ENCODE measurements at places on chromosomes 7 and 10. TPM values are rescaled to one million over a fixed set of nuclear protein-coding genes. Genes with fewer than 3 reads are reported as not detected.

Gene TUBB8
- total RNA-seq: not detected

Gene HDAC9
- total RNA-seq: 0.55 TPM

Gene CYP2C19
- total RNA-seq: 0.13 TPM

DNA sequence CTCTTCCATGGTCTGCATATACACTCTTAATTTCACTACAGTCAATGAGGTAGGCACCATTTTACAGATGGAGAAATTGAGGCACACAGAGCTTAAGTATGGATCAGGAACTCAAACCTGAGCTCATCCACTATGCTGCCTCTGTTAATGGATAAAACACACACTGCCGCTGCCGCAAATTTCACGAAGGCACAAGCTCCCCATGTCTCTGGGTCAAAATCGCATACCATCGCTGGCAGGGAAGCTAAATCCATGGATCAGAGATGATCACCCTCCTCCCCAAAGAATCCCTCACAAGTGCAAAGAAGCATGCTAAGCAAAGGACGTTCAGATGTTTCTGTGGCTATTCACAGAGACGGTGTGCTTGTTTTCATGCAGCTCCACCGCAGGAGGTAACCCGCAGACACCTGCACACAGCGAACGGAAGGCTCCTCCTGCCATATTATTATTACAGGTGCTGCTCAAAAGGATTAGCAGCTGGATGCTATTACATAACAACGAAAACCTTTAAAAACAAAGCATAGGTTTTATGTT, 109.3 kb downstream of the UBE2H start:
- H3K4me3 ChIP-seq: no peak overlapping the region
- DNase-seq: no peak
- H3K27ac ChIP-seq: peak overlapping the region; percentile 55
- peaks cover 54% of the 10 kb centered on the region for H3K4me1 ChIP-seq

DNA sequence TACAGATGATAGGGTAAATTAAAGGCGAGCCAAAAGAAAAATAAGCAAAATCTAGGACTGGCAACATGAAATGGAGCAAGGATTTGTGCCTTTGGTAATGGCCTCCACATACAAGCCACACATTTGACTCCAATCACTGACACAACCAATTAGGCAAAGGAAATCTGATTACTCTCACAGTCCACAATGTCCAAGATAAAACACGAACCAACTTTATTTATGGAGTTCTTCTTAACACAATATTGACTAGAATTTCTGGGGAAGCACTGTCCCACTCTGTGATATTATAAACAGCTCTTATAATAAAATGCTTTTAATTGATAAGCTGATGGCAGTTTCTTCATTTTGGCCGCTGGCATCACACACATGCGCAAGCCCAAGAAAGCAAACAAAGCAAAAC, 334.2 kb downstream of the ABCA13 start:
- no peak for DNase-seq
- no peak overlapping the region for H3K27ac ChIP-seq
- H3K4me1 ChIP-seq: no peaks in the 10 kb centered on the region
- no peaks in the 10 kb centered on the region for H3K36me3 ChIP-seq
- no peak overlapping the region for H3K4me3 ChIP-seq

DNA sequence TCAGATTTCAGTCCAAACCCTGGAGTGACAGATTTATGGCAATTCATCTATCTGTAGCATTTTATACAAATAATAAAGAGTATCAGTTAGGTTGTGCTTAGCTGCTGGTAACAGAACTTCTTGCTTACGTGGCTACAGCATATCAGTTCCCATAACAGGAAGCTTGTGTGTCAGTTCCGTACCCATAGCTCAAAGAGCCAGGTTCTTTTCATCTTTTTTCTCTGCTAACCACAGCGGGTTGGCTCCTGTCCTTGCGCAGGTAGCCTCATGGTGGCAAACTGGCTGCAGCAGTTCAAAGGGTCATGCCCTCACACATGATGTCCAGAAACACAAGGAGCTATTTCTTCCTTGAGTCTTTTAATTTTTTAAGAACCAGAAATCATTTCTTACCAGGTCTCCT, 1041.8 kb downstream of the GATA3 start:
- no peak overlapping the region for H3K4me3 ChIP-seq
- DNase-seq: no peak
- H3K4me1 ChIP-seq: peaks cover 12% of the 10 kb centered on the region
- peaks cover 5% of the 10 kb centered on the region for H3K27me3 ChIP-seq

Gene HOGA1
- total RNA-seq: not detected

Gene CYP3A7
- not detected for total RNA-seq

- H3K36me3 ChIP-seq: peaks cover 49% of the 10 kb centered on the region
- DNase-seq: no peak
- peaks cover 12% of the 10 kb centered on the region for H3K4me1 ChIP-seq
Observed at GRCh38 chr7:155709453-155709852, 65.0 kb downstream of the RBM33 start.

Gene AGR2
- total RNA-seq: not detected

Gene RNF32
- total RNA-seq: 3.4 TPM

DNA sequence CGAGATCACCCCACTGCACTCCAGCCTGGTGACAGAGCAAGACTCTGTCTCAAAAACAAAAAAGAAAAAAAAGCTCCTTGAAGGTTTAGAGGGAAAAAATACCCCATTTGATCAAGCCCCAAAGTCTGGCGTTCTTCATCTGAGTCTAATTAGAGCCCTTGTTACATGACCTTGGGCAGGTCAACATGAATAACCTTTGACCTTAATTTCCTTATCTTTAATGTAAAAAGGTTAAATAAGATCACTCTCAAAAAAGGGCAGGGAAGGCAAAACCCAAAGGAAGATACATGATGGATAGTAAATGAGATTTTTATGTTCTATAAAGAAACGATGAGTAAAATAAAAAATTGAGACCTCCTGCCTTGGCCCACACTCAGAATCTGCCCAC, 40.3 kb downstream of the SLC37A3 start:
- H3K27me3 ChIP-seq: no peaks in the 10 kb centered on the region
- H3K4me1 ChIP-seq: peaks cover 35% of the 10 kb centered on the region
- H3K27ac ChIP-seq: peak overlapping the region; percentile 96
- DNase-seq: no peak
- peaks cover 50% of the 10 kb centered on the region for H3K36me3 ChIP-seq

DNA sequence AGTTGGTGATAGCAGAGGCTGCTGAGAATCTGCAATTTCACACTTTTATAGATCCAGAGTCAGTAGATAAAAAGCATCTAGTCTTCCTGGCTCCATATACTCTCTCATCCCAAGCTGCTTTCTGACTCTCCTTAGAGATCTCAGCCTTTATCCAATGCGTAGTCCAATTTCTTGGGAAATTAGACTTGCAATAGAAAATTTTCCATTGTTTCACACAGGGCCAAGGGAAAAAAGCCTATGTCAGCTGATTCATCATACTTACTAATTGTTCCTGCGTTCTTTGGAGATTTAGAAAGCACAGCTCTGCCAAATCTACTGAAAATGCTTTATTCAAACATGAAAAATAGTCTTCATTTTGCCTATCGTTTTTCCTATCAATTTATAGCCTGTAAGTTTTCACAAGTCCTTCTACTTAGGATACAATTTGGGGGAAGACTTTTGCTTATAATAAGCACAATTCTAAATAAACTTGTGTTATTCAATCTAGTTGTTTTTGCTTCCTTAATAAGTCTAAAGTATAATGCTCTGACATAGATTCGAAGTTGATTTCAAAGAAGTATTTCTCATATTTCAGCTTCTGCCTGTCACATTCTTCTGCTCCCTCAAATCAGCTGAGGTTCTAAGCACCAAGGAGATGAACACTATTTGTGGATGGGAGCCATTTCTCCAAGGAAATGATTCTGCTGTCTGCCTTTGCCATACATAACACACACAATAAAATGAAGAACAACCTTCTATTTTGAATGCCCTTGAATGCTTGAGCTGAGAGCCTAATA, 165.4 kb downstream of the ADAM12 start:
- no peak overlapping the region for H3K27ac ChIP-seq
- no peaks in the 10 kb centered on the region for H3K36me3 ChIP-seq
- H3K4me1 ChIP-seq: no peaks in the 10 kb centered on the region
- no peak overlapping the region for H3K4me3 ChIP-seq
- no peak for DNase-seq

Gene CDC14C
- not detected for total RNA-seq

GRCh38 chr10:48446785-48447184, 140.3 kb downstream of the MAPK8 start:
- DNase-seq: no peak
- H3K36me3 ChIP-seq: no peaks in the 10 kb centered on the region
- H3K4me3 ChIP-seq: no peak overlapping the region

Gene IFIT1B
- total RNA-seq: 0.15 TPM

Gene KNDC1
- total RNA-seq: 1.2 TPM

Gene PNLIPRP2
- total RNA-seq: not detected

DNA sequence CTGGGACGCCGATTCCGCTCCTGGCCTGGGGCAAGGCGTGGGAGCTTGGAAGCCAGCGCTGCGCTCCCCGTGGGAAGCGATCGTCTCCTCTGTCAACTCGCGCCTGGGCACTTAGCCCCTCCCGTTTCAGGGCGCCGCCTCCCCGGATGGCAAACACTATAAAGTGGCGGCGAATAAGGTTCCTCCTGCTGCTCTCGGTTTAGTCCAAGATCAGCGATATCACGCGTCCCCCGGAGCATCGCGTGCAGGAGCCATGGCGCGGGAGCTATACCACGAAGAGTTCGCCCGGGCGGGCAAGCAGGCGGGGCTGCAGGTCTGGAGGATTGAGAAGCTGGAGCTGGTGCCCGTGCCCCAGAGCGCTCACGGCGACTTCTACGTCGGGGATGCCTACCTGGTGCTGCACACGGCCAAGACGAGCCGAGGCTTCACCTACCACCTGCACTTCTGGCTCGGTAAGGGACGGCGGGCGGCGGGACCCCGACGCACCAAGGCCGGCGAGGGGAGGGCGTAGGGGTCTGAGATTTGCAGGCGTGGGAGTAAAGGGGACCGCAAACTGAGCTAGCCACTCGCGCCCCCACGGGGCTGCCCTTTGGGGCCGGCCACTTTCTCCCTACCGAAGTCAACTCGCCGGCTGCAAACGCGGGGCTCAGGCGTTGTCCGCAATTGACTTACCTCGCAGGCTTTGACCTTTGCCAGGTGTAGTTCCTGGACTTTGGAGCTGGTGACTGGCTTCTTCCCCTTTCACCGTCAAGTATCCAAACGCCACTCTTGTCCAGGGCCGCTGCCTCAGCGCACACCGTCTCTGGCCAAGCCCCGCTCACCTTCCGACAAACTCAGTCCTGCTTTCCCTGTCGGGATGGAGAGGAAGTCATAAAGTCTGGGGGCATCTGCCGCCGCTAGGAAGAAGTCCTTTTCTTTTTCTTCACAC, at the start of gene SCIN:
Gene SCIN (plus strand): TSS at position 187 of the 928 bp plus-strand sequence. CDS start 67 bp downstream, at position 254.
- H3K27ac ChIP-seq: no peak within 1 kb of the TSS
- peaks cover 42% of the 10 kb centered on the region for H3K27me3 ChIP-seq
- peak within 1 kb of the TSS; percentile 71 for H3K4me3 ChIP-seq
- DNase-seq: peak; percentile 42
- H3K36me3 ChIP-seq: no peaks in the 10 kb centered on the region
